ENCODE measurements at places on chromosomes 12 and 14. TPM values are rescaled to one million over a fixed set of nuclear protein-coding genes. Genes with fewer than 3 reads are reported as not detected.

Gene LRRC10
- not detected for total RNA-seq

Gene RTL1
- total RNA-seq = 0.07 TPM

Gene FLRT2
- total RNA-seq = 9.4 TPM

Gene ASB2
- 0.71 TPM for total RNA-seq

Gene FAM222A
- 1.3 TPM for total RNA-seq

Gene GYS2
- total RNA-seq = not detected

Gene PIANP
- 8.2 TPM for total RNA-seq

Gene DCAF11
- total RNA-seq = 77.3 TPM

Gene BEGAIN
- 1.3 TPM for total RNA-seq

Gene SCN8A
- 13.2 TPM for total RNA-seq

Gene KRT78
- not detected for total RNA-seq

Gene RFX4
- total RNA-seq = 0.14 TPM

Gene EVL
- total RNA-seq = 61.5 TPM

Gene A2M
- total RNA-seq = 3.4 TPM

Gene ABHD12B
- total RNA-seq = 156 TPM

Gene LRTM2
- total RNA-seq = 0.66 TPM

Gene FITM1
- 0.25 TPM for total RNA-seq

Gene GOLT1B
- 37.1 TPM for total RNA-seq

Gene INSM2
- total RNA-seq = not detected

Gene OAS1
- 0.27 TPM for total RNA-seq

Gene OASL
- 0.28 TPM for total RNA-seq

Gene PRH1
- 6.7 TPM for total RNA-seq

Gene CLEC6A
- 0.11 TPM for total RNA-seq

Gene IAPP
- not detected for total RNA-seq

Gene LBHD2
- not detected for total RNA-seq

Gene BMP4
- total RNA-seq = 8.4 TPM

Gene PRKCH
- 8.7 TPM for total RNA-seq

Gene TMCC3
- 2.4 TPM for total RNA-seq

Gene DNAJC22
- total RNA-seq = 0.14 TPM

Gene KRT73
- not detected for total RNA-seq

Gene EGLN3
- 21.0 TPM for total RNA-seq

Gene TAS2R50
- total RNA-seq = 0.25 TPM

Gene ALX1
- 0.25 TPM for total RNA-seq
